AG08396 (cell line): ENCODE measurements at places on chromosomes 4 and X.

DNA sequence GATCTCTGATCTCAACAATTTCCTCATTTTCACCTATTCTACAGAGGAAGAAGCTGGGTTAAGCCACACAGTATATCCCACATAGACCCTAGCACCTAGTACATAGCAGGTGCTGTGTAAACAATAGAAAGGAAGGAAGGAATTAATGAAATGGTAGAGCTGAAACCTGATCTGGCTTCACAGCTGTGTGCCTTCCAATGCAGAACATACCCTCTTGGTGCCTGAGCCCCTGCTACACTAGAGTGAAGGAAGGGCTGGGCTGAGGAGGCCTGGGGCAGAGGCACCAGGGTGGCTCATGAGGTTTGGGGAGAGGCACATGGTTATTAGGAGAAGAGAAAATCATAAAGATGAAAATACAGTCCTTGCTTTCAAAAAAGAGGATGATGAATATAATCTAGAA is 21.3 kb downstream of the LRRC66 start:
- no peak for DNase-seq

DNA sequence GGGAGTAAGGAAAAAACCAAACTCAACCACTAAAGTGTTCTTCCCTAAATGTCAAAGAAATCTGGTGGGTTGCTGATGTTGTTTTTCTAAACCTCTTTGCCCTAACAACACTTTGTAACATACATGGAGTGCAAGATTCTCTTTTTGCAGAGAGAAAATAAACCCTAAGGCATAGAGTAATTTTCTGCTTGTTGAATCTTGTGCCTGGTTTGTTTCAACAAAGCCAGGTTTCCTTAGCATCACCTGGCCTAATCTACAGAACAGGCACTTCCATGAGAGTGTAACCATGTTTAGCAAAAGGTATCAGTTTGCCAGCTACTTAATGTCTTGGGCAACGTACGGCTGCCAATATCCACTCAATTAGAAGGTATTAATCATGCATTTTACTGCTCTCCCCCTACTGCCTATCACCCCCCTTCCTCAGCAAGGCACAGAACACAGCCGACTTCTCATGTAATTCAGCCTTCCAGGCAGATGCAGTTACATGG is 219.2 kb downstream of the MAML3 start:
- DNase-seq = no peak

DNA sequence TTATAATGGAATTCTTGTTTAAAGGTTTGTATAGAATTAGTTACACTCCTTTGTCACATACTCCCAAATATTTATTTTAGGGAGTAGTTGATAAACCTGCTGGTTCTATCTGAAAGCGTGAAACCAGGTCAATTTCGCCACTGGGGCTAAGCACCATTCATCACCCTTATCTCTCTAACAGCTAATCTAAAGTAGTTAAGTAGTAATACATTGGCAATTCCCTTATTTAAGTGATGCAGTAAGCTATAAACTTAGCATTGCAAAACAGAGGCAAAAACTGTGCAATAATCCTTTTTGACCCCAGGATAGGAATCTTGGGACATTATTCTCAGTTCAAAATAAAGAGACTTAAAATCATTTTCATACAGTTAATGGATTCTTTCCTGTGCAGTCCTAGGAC is 33.7 kb upstream of the PTPN13 start:
- DNase-seq = no peak

- no peak for DNase-seq
Observed at GRCh38 chr4:76758996-76759395, 138.9 kb downstream of the SOWAHB start.

GRCh38 chr4:20337261-20337664 is 85.6 kb downstream of the SLIT2 start:
- DNase-seq = no peak

GRCh38 chr4:110626532-110627153 is 3.8 kb upstream of the PITX2 start:
- DNase-seq = no peak

DNA sequence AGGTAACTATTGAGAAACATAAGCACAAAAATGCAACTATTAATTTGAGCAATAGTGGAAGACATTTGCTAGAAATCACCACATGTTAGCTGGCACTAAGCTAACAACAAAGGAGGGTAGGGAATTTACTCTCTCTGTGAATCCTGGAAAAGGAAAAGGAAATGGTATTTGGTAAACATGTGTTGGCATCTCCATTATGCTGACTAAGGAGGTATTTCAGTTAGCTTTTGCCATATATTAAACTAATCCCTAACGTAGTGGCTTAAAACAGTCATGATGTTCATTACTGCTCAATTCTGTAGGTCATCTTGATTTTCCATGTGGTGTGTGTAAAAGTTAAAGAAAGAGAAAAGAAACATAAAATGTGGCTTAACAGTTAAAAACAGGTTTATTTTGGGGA is 1686.5 kb upstream of the PCDH7 start:
- DNase-seq = no peak

GRCh38 chrX:44731160-44731559 is 112.7 kb upstream of the DUSP21 start:
- no peak for DNase-seq

DNA sequence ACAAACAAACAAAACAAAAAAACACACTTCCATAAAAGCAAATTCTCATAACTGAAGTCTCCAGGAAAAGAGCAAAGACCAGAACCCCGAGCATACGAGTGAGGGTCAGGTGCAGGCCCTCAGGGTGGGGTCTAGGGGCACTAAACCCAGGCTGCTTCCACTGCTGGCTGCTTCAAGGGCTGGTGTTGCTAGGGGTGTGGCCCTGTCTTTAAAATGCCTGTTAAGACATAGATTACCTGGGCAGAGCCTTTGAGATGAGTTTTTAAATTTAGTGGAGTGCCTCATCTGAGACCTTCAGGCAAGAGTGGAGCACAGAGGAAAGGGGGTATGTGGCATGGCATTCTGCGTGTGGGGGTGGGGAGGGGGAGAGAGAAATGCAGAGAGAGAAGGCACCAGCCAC is 87.0 kb downstream of the FHDC1 start:
- DNase-seq = no peak

- no peak for DNase-seq
Observed at GRCh38 chrX:140744085-140744484, 34.5 kb downstream of the LINC00632 start.

- DNase-seq = no peak
Observed at GRCh38 chrX:148947399-148947975, 447.1 kb downstream of the AFF2 start.

DNA sequence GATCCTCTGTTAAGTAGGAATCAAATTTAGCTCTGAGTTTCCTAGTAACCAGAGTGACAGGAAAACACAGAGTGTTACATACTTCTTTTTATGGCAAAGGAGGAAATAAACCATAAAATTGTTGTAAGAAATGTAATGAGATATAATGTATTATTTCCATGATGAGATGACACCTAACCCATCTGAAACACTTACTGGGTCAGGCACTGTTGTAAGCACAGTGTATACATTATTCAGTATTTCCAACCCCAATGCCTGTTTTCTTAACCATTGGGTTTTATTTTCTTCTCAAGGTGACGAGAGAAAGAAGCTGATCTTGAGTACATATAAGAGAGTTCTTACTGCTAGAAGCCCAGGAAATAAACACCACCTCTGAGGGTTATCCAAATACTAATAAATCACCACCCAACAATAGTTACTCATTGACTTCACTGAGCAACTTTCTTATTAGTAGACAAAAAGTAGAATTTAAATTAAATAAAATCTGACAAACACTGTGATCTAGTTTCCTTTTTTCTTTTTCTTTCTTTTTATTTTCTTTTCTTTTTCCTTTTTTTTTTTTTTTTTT is 4.2 kb upstream of the ENAM start:
- DNase-seq = no peak

GRCh38 chr4:140935254-140935653 is 179.1 kb upstream of the TBC1D9 start:
- no peak for DNase-seq

DNA sequence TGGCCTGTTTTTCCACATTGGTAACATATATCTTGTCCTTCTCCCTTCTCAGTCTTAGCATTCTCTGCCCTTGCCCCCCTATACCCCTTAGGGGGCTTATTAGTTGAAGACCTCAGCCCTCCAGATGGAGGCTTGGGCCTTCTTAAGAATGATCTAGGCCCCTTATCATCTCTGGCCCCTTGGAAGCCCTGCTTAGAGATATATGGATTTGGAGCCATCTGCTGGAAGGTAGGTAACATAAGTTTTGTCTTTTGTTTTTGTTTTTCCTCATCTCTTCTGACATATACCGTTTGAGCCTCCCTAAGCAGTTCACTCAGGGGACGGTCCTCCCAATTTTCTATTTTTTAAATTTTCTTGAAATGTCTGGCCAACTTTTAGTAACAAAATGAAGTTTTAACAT is 48.3 kb upstream of the NAP1L2 start:
- DNase-seq = no peak

- no peak for DNase-seq
Observed at GRCh38 chr4:153523941-153524386, 57.8 kb downstream of the TMEM131L start.

DNA sequence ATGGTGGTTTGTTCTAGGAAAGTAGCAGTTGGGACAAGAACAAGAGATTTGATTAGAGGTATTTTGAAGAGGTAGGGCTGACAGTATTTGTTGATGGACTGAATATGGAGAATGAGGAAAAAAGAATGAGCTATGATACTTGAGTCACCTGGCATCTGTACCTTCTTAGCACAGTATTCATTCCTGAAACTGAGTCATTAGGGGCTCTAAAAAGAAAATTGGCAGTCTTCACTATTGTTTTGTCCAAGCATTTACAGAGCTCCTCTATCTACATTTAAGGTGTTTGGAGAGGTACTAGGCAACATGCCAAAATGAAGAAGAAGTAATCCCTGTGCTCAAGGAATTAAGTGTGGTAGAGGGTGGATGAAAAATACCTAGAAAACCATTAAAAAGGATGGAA is 165.8 kb downstream of the SHROOM4 start:
- DNase-seq = no peak

GRCh38 chr4:24396988-24397387 is 187.4 kb downstream of the DHX15 start:
- DNase-seq = no peak

- no peak for DNase-seq
Observed at GRCh38 chrX:36199928-36200327, 280.4 kb downstream of the CFAP47 start.

DNA sequence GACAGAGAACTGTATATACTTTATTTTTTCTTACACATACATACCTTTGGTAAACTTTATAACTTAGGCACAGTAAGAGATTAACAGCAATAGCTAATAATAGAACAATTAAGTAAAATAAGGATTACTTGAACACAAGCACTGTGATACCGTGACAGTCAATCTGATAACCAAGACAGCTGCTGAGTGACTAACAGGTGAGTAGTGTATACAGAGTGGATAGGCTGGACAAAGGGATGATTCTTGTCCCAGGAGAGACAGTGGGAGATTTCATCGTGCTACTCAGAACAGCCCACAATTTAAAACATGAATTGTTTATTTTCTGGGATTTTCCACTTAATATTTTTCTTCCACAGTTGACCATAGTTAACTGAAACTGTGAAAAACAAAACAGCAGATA is 411.8 kb downstream of the PPP1R2C start:
- DNase-seq = no peak

GRCh38 chr4:8171984-8172924 is 13.6 kb upstream of the ABLIM2 start:
- DNase-seq = no peak

DNA sequence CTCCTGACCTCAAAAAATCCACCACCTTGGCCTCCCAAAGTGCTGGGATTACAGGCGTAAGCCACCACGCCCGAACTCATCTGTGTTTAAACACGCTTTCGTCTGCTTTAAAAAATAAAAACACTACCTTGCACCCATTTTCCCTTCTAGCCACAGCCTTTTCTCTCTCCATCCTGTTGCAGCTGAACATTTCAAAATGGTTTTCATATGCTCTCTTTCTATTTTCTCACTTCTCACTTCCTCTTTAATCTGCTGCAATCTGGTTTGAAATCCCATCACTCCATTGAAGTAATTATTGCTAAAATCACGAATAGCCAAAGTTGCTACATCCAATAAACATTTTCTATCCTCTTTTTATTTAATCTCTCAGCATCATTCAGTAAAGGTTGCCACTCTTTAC is 70.0 kb downstream of the DCHS2 start:
- DNase-seq = no peak

GRCh38 chr4:55993994-55994663 is 45.4 kb downstream of the CEP135 start:
- DNase-seq = no peak

DNA sequence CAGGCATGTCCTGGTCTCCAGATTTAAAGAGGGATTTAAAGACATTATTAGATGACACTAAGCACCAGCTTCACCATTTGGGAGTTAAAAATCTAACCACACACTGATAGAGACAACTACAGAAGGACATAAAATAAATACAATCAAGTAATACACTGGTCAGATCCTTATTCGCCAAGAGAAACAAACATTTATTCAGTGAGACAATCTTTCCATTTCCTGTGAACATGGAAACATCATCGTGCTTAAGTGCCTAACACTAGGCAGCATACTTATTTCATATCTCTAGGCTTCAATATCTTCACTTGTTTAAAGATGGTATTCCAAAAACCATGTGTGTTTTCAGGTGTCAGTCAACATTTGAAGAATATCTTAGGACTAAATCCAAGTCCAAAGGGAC is 103.6 kb downstream of the AREG start:
- no peak for DNase-seq

DNA sequence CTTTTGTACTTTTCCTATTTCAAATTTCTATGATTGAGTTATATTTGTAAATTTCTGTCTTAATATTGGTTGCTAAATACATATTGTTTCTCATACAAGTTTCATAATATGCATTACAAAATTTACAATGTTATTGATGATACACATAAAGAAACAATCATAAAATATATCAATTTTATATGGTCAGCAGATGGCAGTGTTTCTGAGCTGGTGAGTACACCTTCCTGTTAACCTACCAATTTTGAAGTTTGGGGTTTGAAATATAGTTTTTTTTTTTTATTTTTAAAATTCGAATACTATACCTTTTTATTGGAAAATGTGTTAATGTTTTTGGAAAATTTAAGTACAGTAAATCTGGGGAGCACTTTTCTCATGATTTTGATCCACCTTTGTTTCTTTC is 1953.1 kb upstream of the ADGRL3 start:
- no peak for DNase-seq

- DNase-seq = no peak
Observed at GRCh38 chr4:144338834-144339233, 198.3 kb upstream of the GYPA start.

DNA sequence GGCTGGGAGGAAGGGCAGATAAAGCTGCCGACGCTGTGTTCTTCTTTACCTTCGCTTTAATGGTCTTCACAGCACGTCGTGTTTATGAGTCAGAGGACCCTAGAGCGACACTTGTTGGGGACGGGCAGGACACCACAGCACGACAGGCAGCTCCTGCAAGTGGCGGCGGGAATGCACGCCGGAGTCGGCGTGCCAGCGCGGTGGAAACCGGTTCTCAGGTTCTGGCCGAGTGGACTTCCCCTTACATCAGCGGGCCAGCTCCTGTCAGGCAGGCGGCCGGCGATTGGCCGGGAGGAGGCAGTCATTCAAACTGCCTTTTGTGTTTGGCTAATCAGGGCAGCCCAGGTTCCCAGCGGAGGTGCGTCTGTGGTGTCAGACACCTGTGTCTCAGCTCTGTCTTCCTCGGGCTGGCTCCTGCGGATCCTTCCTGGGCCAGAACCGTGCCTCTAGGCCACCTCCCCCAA is 150.9 kb downstream of the SHROOM3 start:
- DNase-seq = no peak

GRCh38 chr4:184475096-184475461 is 729 bp upstream of the IRF2 start:
- DNase-seq = peak; percentile 57
